ENCODE measurements at places on chromosomes 11 and 22.

- no peak for DNase-seq
Measured at GRCh38 chr22:44206330-44206645, 25.6 kb downstream of the PARVG start.

GRCh38 chr11:58691675-58692074, 40.1 kb downstream of the GLYAT start:
- DNase-seq: no peak

DNA sequence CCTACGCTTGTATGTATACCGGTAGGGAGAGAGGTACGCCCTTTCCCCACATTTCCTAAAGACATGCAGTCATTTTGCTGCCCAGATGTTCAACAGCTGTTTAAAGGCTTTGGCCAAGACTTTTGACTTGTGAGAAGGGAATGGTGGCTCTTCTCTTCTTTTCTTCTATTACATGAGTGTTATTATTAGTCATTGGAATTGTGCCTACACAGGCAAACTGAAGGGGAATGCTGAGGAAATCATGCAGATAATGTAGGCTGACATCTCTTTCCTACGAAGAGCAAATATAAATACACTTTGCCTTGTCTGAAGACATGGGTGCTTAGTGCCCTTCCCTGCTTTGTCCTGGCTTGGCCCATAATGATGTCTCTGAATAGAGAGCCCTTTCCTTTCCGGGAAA, 194.3 kb upstream of the NARS2 start:
- DNase-seq: no peak

GRCh38 chr11:112835591-112836255, 125.5 kb upstream of the NCAM1 start:
- no peak for DNase-seq

- no peak for DNase-seq
Measured at GRCh38 chr11:72719551-72719950, 32.7 kb downstream of the ARAP1 start.

GRCh38 chr11:2892215-2892966, 6.8 kb upstream of the CDKN1C start:
- no peak for DNase-seq

DNA sequence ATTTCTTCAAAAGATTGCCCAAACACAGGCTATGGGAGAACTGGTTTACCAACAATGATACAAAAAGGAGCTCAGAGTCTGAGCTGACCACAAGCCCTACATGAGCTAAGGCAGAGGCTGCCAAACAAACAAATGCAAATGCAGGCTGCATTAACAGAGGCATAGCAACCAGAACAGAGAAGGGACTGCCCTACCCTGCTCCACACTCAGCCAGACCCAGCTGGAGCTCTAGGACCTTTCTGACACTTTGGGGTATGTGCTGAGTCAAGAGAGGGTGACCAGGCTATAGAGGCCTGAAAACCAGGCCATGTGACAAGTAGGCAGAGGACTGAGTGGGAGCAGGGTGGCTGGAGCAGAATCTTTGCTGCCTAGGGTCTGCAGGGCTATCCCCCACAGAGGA, 17.8 kb upstream of the P2RY2 start:
- no peak for DNase-seq

- no peak for DNase-seq
Measured at GRCh38 chr11:15150507-15150906, 35.8 kb downstream of the INSC start.

DNA sequence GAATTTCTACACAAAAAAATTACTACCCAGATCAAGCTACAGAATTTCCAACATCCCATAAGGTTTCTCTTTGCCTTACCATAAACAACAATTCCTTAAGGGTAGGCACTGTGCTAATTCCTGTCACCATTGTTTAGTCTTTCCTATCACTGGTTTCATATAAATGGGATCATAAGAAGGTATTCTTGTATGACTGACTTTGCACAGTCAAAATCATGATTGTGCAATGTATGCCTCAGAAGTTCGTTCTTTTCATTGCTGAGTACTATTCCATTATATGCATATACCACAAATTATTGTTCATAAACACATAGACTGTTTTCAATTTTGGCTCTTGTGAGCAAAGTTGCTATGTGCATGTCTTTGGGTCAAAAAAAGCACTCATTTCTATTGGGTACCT, 611.6 kb upstream of the CADM1 start:
- DNase-seq: no peak

GRCh38 chr11:102669664-102670063, 35.9 kb downstream of the MMP27 start:
- DNase-seq: no peak

DNA sequence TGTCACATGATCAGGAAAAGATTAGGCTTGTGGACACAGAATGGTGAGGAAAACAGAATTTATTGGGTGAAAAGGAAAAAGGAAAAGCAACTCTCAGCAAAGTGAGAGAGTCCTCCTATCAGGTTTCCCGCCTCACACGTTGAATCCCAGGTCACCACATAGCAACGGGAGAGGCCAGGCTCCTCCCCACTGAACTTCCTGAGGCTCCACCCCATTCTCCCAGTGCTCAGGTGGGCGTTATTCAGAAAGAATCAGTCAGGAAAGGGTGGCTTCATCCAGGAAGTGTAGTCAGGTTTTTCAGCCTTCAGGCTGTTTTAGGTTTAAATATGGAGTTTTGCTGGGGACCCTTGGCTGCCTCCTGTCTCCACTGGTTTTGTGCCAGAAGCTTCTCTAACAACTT, 66.9 kb downstream of the SPON1 start:
- DNase-seq: peak; percentile 25

Data from iPS DF 19.7 (cell line).